ENCODE measurements at places on chromosomes 11 and 22. TPM values are rescaled to one million over a fixed set of nuclear protein-coding genes. Genes with fewer than 3 reads are reported as not detected.

MRPL21 gene
- total RNA-seq: 201 TPM

CRYBA4 gene
- total RNA-seq: 3.3 TPM

SLC1A2 gene
- total RNA-seq: not detected

HIC2 gene
- 117 TPM for total RNA-seq

NXPE1 gene
- total RNA-seq: 0.45 TPM

CTTN gene
- total RNA-seq: 158 TPM

TSSK2 gene
- total RNA-seq: not detected

TYR gene
- not detected for total RNA-seq

GAL gene
- 119 TPM for total RNA-seq

SEC14L2 gene
- total RNA-seq: 0.16 TPM

OR51E2 gene
- not detected for total RNA-seq

C22orf31 gene
- not detected for total RNA-seq

WDR74 gene
- 136 TPM for total RNA-seq

CCDC73 gene
- not detected for total RNA-seq

OR5B21 gene
- total RNA-seq: not detected

MYOD1 gene
- not detected for total RNA-seq

RASSF10 gene
- not detected for total RNA-seq

ARHGAP32 gene
- total RNA-seq: 0.18 TPM

LAYN gene
- not detected for total RNA-seq

SLC6A5 gene
- not detected for total RNA-seq

OR10D3 gene
- 1.7 TPM for total RNA-seq

LGALS12 gene
- total RNA-seq: 5.1 TPM

ZNF202 gene
- total RNA-seq: 16.5 TPM

KRTAP5-2 gene
- not detected for total RNA-seq

FXYD6 gene
- total RNA-seq: 0.35 TPM

PHRF1 gene
- total RNA-seq: 34.5 TPM

HBB gene
- total RNA-seq: 1.5 TPM

KRTAP5-1 gene
- not detected for total RNA-seq

POU2F3 gene
- total RNA-seq: not detected

NCAM1 gene
- total RNA-seq: 0.09 TPM

SCUBE1 gene
- 0.29 TPM for total RNA-seq

TRIM49 gene
- not detected for total RNA-seq

IL18 gene
- 6.0 TPM for total RNA-seq

PDE2A gene
- 1.1 TPM for total RNA-seq

UBQLNL gene
- 0.20 TPM for total RNA-seq

CD44 gene
- total RNA-seq: 11.1 TPM

DERL3 gene
- 9.2 TPM for total RNA-seq

C11orf54 gene
- 13.1 TPM for total RNA-seq

CLDN5 gene
- total RNA-seq: 0.20 TPM

ZP1 gene
- total RNA-seq: not detected

POLD4 gene
- 42.1 TPM for total RNA-seq

CYP2D6 gene
- total RNA-seq: 0.18 TPM

SAA1 gene
- total RNA-seq: 6.7 TPM

SLC7A4 gene
- not detected for total RNA-seq

RBMXL2 gene
- total RNA-seq: 0.24 TPM

JAM3 gene
- total RNA-seq: 0.40 TPM

NXPE4 gene
- not detected for total RNA-seq

SUSD2 gene
- total RNA-seq: 0.22 TPM

DEUP1 gene
- total RNA-seq: 8.6 TPM
